ENCODE measurements at places on chromosomes 2 and 18. TPM values are rescaled to one million over a fixed set of nuclear protein-coding genes. Genes with fewer than 3 reads are reported as not detected.

Gene DHRS9
- total RNA-seq: 0.14 TPM

DNA sequence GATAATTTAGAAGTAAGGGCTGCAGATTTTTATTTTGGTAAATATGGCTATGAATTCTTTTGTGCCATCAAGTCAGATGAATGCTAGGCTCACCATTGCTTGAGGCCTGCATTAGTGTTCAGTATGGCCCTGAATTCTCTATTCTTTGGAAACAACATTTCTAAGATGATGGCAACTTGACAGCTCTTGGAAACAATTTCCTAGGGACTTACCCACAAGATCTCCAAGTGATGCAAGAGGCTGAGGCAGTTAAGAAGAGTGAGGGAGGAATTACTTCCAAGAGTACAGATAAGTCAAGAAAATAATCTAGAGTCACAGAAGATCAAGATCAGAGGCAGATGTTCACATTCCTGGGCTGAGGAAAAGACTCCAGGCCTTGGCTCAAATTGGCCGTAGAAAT lies 129.1 kb downstream of the NRP2 start:
- no peak for DNase-seq

Gene RNF125
- 0.72 TPM for total RNA-seq

DNA sequence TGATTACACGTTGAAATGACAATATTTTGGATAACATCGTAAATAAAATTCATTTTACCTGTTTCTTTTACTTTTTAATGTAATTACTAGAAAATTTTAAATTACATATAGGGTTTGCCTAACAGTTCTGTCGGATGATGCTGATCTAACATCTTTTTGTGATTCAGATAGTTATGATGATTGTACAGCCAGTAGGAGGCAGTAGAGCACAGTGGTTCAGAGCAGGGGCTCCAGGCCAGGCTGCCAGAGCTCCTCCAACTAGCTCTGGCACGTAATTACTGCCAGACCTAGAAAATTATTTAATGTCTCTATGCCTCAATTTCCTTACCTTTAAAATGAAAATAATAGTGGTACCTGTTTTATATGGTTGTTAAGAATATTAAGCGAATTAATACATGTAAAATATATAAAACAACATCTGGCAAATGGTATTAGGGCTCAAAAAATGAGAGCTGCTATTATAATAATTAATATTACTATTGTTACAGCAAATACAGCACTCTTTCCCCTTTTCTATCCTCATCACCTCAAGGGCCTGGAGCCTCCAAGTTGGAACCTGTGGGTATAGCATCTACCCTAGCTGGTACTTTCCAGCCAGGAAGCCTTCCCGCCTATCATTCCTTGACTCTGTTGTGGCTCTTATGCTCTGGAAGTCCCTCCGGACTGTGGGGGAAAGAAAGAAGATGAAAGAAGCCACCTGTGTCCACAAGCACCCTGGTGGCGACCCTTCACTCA lies 47.7 kb upstream of the PLA2R1 start:
- DNase-seq: peak; percentile 27

DNA sequence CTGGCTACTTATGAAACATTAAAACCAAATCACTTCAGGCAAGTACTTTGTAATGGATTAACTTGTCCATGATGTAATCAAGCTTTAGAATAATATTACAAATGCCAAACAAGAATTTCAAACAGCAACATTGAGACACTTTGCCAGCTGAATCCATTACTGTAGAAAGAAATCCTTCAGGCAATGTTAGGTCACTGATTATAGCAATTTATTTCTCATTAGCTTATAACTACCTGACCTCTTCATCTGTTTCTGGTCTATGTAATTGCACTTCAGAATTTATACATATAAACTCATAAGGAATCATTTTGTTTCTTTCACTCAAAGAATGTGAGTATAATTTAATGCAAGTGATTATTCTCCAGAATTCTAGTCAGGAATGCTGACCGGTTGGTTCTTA lies 692.6 kb upstream of the TMEFF2 start:
- DNase-seq: peak; percentile 15

- no peak for DNase-seq
These were observed 82.6 kb upstream of the FRZB start for GRCh38 chr2:182949052-182949451.

GRCh38 chr2:201182650-201183364 lies at the start of gene CASP10:
TSS of gene CASP10 (plus strand) at chr2:201183141. CDS start at chr2:201185778, 2,637 bp downstream.
- peak; percentile 89 for DNase-seq

Gene CFC1
- total RNA-seq: not detected

Gene NEDD4L
- total RNA-seq: 95.9 TPM

GRCh38 chr18:59661891-59662701 lies 35.1 kb downstream of the CCBE1 start:
- no peak for DNase-seq

DNA sequence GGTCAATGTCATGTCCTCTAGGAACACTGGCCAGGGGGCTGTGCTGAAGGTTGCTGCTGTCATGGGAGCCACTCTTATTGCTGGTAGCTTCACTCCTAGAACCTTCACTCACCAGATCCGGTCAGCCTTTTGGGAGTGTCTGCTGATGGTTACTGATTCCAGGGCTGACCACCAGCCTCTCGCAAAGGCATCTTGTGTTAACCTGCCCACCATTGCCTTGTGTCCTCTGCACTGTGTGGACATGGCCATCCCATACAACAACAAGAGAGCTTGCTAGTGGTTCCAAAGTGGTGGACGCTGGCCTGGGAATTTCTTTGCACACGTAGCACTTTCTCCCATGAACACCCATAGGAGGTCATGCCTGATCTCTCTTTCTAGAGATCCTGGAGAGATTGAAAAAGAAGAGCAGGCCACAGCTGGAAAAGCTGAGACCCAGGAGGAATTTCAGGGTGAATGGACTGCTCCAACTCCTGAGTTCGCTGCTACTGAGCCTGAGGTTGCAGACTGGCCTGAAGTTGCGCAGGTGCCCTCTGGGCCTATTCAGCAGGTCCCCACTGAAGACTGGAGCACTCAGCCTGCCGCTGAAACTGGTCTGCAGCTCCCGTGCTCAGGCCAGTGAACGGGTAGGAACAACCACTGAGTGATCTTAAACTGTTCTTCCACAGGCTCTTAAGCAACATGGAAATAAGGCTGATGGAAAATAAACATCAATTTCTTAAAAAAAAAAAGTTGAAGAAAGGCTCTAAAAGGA lies 18.7 kb upstream of the C2orf80 start:
- DNase-seq: no peak

Gene VWA3B
- total RNA-seq: not detected

- no peak for DNase-seq
These were observed 86.0 kb upstream of the ACVR2A start for GRCh38 chr2:147758821-147759220.

GRCh38 chr2:102809291-102810189 lies 47.7 kb downstream of the TMEM182 start:
- DNase-seq: no peak

GRCh38 chr2:238596571-238597551 lies 170.1 kb downstream of the ASB1 start:
- peak; percentile 94 for DNase-seq

- DNase-seq: no peak
These were observed 326.9 kb upstream of the SMIM21 start for GRCh38 chr18:75754433-75754832.

Gene SCN7A
- 0.36 TPM for total RNA-seq

DNA sequence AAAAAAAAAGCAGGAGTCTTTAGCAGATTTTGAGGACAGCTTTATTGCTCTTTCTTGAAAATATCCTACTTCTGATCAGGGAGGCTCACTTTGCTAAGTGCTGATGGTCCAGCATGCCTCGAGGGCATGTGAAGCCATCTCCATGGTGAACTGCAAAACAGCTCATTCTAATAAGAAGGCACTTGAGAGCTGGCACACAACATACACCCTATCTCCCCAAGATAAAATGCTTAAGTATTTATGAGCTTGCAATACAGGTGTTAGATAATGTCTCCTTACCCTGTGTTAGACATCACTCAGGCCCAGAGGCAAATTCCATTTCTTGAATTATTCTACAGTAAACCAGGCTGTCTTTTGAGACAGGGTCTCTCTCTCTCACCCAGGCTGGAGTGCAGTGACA lies 2.7 kb downstream of the ENOSF1 start:
- no peak for DNase-seq

Gene CCBE1
- total RNA-seq: 3.3 TPM

Gene TMEM37
- 1.2 TPM for total RNA-seq

Gene RNASEH1
- 19.5 TPM for total RNA-seq

Gene ASB18
- total RNA-seq: not detected

Gene UBR3
- total RNA-seq: 12.8 TPM

Gene IL1RL2
- total RNA-seq: 2.6 TPM

DNA sequence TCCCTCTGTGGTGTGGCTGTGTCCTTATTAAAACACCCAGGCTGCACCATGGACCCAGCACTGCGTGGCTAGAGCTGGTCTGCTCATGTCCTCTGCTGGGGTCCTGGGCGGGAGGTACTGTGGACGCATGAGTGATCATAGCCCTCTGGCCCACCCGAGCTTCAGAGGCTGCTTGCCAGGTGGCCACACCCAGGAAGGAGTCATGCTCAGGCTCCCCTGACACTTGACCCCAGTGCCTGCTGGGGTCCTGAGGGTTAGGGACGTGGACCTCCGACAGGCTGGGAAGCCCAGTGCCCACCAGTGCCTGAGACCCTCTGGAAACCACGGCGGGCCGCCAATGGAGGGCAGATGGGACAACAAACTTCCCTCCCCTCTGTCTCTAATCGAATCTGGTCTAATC lies 66.3 kb upstream of the HS6ST1 start:
- no peak for DNase-seq

Gene SERPINB7
- total RNA-seq: 7.5 TPM

DNA sequence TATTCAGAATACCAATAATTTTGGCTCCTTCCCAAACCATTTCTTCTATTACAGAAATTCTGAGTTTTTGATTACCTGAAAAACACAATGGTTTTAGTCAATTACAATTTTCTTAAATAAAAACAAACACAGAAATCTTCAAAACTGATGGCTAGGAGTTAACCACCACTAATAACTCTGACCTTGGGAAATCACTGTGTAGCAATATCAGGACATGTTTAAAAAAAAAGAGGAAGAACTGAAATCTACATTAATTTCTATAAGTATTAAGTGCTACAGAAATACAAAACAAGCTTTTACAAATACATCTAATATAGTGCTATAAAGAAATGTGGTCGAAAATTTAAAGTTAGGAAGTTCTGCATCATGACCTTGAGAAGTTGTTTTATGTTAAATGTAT lies 14.9 kb downstream of the L3MBTL4 start:
- no peak for DNase-seq

Gene CTAGE1
- total RNA-seq: not detected

Gene FOXI3
- total RNA-seq: 0.17 TPM

DNA sequence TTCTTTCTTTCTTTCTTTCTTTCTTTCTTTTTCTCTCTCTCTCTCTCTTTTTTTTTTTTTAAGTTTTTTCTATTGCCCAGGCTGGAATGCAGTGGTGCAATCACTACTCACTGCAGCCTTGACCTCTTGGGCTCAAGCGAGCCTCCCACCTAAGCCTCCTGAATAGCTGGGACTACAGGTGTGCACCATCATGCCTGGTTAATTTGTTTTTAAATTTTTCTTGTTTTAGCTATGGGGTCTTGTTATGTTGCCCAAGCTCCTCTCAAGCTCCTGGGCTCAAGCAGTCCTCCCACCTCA lies 19.4 kb upstream of the CCDC88A start:
- no peak for DNase-seq

DNA sequence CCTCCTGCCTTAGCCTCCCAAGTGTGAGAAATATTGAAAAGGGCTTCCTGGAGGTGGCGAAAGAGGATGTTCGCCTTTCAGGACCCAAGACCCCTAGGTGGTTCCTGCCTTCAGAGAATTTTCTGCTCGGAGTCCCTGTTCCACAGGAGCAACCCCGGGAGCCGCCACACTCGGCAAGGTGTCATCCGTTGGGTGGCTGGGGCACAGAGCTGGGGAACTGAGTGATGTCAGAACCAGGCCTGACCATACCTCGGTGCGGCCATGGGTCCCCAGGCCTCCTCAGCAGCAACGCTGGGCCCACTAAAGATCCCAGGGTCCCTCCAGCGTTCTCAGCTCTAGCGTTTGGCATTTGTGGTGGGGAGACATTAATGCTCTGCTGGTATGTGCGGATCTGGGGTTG lies 23.7 kb upstream of the TAF1B start:
- DNase-seq: no peak

DNA sequence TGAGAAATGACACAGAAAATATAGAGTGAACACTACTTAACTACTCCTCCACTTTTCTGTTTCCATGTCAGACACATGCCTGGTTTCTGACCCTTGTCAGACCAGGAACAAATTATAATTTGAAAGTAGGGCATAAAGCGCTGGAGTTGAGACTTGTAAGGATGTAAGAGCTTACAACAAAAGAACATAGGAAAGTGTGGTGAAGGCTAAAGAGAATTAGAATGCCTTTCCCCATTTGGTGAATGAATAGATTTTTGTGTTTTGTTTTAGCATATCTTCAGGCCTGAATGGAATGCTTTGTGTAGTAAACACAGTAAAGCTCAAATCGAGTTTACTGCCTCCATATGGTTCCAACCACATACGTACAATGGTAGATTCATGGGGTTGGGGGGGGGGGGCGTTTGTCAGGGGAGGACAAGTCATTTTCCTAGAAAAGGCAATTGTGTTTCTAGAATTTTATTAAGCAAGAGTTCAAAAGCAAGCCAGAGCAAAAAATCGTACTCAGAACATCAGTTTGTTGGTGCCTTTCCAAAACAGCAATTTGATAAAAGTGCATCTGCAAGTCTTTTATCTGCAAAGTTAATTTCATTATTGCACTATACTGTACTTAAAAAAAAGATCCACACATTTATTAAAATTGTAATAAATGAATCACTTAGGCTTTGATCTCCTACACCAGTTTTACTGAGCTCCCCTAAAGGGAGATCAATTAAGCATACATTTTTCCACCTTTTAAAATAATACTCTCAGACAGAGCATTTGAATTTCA lies 30.9 kb downstream of the NRXN1 start:
- DNase-seq: no peak

Gene SLC14A1
- not detected for total RNA-seq

Gene GKN1
- not detected for total RNA-seq

- DNase-seq: no peak
These were observed 1.5 kb downstream of the GDF7 start for GRCh38 chr2:20668451-20668850.

DNA sequence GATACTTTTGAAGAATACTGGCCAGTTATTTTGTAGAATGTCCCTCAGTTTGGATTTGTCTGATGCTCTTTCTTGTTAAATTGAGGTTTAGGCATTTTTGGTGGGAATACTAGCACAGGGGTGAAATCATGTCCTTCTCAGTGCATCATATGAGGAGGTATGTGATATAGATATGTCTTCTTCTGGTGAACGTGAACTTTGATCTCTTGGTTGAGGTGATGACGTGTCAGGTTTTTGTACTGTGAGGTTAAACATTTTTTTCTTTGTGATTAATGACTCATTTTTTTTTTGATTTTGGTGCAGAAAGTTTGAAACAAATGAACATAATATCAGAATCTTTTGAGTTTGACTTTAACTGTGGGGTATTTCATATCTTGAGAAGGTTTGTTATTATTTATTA lies 11.0 kb downstream of the ZNF407 start:
- no peak for DNase-seq

DNA sequence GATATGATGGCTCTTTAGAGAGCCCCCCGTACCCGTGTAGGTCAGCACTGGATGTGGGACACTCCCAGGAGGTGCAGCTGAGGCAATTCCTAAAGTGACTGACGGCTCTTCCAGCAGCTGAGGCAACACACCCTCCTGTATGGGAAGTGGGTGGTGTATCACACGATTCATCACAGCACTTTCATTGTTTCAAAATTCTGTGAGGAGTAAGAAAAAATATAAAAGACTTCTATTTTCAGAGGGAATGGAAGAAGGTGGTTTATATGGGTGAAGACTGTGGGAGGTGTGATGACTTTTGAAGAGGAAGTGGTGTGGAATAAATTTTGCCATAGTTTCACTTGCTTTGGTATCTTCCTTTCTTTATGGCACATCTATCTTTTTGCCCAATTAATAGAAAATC lies 22.3 kb downstream of the QPCT start:
- no peak for DNase-seq

Data from epithelial cell of proximal tubule (primary cell).